Esophagus mucosa (tissue), 1 donor: ENCODE measurements at places on chromosomes 16 and 17. TPM values are rescaled to one million over a fixed set of nuclear protein-coding genes. Genes with fewer than 3 reads are reported as not detected.

Gene SCN4A
- total RNA-seq: 0.12 TPM

Gene CBFA2T3
- total RNA-seq: 1.1 TPM

DNA sequence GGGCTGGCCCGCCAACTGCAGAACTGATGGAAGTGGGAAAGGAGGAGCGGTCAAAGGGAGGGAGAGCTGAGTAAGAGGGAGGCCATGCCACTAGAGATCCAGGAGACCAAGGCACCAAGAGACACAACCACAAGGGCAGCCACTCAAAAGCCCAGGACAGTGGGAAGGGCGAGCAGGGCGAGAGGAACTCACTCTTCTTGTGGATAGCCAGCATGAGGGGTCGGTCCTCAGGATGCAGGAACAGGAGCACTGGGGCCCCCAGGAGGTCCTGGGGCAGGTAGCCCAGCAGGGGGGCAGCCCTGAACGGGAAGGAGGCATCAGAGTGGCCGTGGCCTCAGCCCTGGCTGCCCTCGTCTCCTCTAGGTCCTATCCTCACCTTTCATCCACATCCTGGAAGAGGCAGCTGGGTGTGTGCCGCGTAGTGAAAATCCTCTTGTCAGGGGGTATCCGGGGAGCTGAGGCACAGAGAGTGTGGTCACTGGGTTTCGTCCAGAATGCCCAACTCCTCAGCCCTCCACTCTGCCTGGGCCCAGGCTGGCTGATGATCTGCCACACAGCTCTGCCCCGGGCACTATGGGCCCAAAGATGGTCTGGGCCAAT, 4.3 kb downstream of the PER1 start:
- no peak for ATAC-seq

DNA sequence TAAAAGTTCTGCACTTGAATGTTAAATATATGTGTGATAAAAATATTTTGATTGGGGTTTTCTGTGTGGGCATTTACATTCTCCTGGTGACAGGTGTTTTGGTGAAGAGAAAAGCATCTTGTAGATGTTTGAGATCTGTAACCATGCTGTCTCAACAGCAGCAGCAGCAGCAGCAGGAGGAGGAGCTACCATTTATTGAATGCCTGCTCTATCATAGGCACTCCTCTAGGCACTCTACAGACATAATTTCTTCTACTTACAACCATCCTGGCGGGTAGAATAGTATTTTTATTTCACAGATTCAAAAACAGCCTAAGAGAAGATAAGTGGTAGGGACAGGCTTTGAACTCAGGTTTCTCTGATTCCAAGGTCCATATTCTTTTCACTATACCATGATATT, 159.7 kb upstream of the TBX2 start:
- no peak for ATAC-seq

DNA sequence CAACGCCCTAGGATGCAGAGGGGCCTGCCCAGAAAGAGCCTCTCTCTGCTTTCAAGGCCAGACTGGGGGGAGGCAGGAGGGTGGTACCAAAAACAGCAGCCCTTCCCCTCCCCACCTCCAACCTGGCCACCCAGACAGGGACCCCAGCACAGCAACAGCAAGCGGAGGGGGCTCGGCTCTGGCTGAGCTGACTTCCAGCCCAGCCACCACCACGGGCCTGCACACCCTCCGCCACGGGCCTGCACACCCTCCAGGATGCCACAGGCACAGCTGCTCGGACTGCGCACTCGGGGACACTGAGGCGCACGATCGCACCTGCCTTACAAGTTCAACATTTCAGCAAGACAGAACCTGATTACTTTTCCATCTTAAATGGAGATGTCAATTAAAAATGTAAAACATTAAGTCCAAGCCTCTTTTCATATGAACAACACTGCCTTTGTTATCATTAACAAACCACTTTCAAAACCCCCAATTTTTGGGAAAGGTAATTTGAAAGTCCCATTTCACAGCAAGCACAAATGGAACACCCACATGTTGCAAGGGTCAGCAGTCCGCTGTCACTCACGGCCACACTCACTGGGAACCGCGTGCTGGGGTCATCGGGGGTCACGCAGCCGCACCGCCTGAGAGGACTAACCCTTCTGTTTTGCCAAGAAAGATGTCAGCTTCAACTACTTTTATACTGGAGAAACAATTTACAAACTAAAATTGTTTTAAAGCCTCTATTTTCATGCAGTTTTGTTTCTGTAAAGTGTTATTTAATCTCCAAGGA, 76.4 kb downstream of the ANKRD11 start:
- ATAC-seq: no peak

GRCh38 chr16:66596986-66597848, 7.3 kb upstream of the CMTM3 start:
- no peak for ATAC-seq

- no peak for ATAC-seq
These were observed 18.1 kb downstream of the SOST start for GRCh38 chr17:43740541-43740940.

- ATAC-seq: no peak
These were observed 52.7 kb downstream of the ASIC2 start for GRCh38 chr17:33240362-33240761.

Gene NR1D1
- total RNA-seq: 14.6 TPM

DNA sequence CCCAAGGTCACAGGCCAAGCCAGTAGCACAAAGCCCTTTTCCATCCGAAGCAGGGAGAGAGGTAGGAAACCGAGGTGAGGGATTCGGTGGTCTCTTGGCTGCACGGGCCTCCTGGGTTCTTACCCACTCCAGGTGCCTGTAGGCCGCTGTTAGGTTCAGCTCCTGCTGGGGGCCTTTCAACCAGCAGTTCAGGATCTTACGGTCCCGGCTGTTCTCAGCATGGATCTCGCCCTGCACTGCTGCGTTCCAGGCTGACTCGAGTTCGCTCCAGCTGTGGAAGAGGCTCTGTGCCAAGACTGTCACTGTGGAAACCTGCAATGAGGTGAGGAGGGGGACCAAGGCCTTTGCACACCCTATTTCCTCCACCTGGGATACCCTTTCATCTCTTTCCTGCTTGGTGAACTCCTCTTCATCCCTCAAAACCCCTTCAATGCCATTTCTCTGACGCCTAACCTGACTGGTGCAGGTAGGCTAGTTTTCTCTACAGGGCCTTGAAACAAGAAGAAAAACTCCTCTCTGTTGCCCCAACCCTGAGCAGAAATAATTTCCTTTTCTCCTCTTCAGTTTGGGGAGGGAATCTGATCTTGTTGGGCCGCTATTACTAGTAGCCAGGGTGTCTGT, 103.6 kb downstream of the RMI2 start:
- ATAC-seq: no peak

- ATAC-seq: no peak
These were observed 17.7 kb downstream of the PRAC1 start for GRCh38 chr17:48704361-48705248.

- no peak for ATAC-seq
These were observed 4.9 kb downstream of the DNAH3 start for GRCh38 chr16:21145738-21146137.

GRCh38 chr17:60167065-60167741, 17.4 kb downstream of the CA4 start:
- no peak for ATAC-seq

Gene CACNA1H
- total RNA-seq: 1.1 TPM
